ENCODE measurements at places on chromosomes 7 and 10. TPM values are rescaled to one million over a fixed set of nuclear protein-coding genes. Genes with fewer than 3 reads are reported as not detected.

DNA sequence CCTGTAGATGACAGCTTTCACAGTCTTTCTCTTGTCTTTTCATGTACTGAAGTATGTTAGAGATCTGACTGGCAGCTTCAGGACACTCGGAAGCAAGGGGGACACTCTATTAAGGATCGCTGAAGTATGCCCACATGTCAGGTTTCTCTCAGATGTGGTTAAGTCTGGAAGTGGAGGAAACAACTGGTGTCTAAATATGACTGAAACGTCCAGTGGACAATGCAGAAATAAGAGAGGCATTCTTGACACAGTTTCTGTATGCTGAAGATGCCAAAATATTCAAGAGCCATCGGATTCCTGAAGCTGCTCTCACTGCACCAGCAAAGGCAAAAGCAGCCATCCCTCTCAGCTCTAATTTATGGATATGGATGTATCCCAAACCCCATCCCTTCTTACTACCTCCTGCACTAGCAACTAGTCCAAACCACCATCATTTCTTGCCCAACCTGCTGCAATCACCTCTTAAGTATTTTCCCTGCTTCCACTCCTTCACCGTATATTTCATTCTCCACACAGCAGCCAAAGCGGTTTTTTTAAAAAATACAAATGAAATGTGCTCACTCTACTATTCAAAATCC lies 113.4 kb downstream of the REEP3 start:
- H3K36me3 ChIP-seq, result no peaks in the 10 kb centered on the region
- peaks cover 10% of the 10 kb centered on the region for H3K4me1 ChIP-seq
- no peak overlapping the region for H3K4me3 ChIP-seq
- no peak for DNase-seq
- no peaks in the 10 kb centered on the region for H3K27me3 ChIP-seq

DNA sequence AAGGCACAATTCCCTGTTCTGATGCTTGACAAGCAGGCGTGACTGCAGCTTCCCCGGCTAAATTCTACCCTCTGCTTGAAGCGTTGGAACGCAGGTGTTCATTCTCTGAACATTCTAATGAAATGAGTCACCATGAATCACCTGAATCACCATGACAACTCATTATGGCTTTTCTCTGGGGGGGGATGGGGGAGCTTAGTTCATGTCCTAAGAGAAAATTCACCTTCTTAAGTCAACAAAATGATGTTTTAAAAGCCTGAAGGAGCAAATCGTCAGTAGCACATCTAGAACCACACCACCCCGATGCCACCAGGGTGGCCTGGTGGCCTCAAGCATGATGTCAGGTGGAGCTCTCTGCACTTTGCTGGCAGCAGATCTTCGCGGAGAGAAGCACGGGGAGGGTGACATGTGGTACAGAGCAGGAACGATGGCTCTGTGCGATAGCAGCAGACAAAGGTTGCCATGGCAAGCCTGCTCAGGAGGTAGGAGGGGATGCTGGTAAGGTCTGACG lies 33.7 kb downstream of the DDC start:
- no peak overlapping the region for H3K4me3 ChIP-seq
- H3K27me3 ChIP-seq, result peaks cover 6% of the 10 kb centered on the region
- no peaks in the 10 kb centered on the region for H3K36me3 ChIP-seq
- peaks cover 4% of the 10 kb centered on the region for H3K4me1 ChIP-seq
- DNase-seq, result peak; percentile 57

DNA sequence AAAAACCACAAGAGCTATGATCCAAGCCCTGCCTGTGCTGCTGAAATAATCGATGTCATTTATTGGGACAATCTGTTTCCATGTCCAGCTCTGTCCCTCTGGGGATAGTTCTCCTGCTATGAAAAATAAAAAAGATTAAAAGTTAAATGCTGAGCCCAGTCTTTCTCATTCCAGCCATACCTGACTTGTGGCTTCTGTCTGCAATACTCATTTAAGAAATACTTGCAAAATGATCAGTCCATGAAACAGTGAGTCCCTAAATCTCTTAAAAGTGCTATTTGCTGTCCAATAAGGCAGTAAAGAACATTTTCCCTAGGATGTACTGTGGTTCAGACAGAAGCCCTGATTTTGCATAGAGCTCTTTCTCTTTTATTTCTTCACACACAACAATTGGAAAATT lies 91.7 kb downstream of the SLC16A9 start:
- H3K27ac ChIP-seq, result no peak overlapping the region
- no peak overlapping the region for H3K4me3 ChIP-seq
- no peaks in the 10 kb centered on the region for H3K36me3 ChIP-seq
- no peak for DNase-seq
- no peaks in the 10 kb centered on the region for H3K27me3 ChIP-seq
- no peaks in the 10 kb centered on the region for H3K4me1 ChIP-seq

DNA sequence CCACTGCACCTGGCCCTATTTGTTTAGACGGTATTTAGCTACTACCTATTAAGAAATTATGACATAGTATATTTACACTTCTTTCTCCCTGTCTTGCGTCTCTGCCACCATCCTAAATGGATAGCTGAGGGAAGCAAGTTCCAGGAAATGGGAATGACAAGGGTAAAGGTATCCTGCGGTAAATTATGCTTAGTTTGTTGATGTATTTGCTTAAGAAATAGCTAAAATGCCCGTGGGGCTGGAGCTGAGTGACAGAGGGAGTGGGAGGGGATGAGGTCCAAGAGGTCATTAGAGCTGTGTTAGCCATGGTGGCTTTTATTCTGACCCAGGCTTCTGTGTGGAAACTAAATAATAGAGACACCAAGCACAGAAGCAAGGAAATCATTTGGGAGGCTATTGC lies 29.0 kb upstream of the UBE2D1 start:
- H3K4me3 ChIP-seq, result no peak overlapping the region
- no peaks in the 10 kb centered on the region for H3K4me1 ChIP-seq
- H3K36me3 ChIP-seq, result no peaks in the 10 kb centered on the region

The HECW1 gene
- total RNA-seq, result 0.52 TPM

Measured in CD4-positive, CD25-positive, alpha-beta regulatory T cell (primary cell).